Smooth muscle cell of the brain vasculature (primary cell): ENCODE measurements at places on chromosomes 5 and 9.

DNA sequence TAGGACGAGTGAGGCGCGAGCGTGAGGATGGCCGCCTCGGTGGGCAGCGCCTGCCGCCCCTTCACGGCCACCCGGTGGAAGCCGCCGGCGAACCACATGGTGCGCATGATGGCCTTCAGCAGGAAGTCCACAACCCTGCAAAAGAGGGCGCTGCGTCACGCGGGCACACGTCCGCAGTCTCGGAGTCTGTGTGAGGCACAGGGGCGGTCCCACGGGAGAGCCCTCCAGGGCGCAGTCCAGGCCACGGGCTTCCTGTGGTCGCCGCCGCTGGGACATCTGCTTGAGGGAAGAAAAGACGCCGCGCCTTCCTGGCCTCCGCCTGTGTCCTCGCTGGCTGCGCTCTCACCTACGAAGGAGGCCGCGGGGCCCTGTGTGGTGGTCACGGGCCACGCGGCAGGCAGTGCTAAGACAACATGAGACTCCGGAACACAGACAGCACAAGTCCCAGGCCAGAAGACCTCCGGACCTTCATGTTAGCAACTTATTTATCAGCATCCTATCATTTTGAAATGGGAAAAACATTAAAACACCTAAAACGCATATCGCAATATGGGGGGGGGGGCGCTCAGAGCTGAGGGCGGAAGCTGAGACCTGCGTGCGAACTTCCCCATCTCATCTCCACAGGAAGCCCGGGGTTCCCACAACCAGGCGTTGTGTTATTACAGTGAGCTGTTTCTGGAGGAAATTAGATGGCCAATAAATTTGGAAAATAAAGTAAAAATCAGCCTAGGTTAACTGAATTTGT is 28.8 kb downstream of the LPCAT1 start:
- DNase-seq, result no peak

GRCh38 chr9:116271340-116271739 is 117.7 kb downstream of the PAPPA start:
- no peak for DNase-seq

- no peak for DNase-seq
Measured at GRCh38 chr5:144275329-144275728, 104.7 kb downstream of the KCTD16 start.

GRCh38 chr5:134005417-134006061 is 764 bp upstream of the VDAC1 start:
- no peak for DNase-seq

GRCh38 chr5:172716796-172717313 is 54.1 kb downstream of the DUSP1 start:
- peak; percentile 52 for DNase-seq

DNA sequence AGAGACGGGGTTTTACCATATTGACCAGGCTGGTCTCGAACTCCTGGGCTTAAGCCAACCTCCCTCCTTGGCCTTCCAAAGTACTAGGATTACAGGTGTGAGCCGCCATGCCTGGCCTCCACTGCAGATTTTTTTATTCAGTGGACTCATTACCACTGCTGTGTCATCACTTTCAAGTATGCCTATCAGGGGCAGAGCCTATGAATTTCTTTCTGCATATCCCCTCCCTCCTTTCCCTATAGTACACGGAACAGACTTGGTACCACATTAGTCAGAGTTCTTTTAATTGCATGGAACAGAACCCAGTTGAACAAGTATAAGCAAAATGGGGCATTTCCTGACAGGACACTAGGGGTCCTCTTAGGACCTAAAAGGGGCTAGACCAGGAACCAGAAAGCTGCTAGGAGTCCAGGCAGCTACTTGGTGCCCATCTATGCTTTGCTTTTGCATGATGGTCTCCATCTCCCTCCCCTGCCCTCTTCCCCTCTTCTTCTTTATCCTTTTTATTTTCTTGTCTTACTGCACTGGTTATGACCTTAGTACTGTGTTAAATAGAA is 5.8 kb downstream of the BSPRY start:
- DNase-seq, result no peak

DNA sequence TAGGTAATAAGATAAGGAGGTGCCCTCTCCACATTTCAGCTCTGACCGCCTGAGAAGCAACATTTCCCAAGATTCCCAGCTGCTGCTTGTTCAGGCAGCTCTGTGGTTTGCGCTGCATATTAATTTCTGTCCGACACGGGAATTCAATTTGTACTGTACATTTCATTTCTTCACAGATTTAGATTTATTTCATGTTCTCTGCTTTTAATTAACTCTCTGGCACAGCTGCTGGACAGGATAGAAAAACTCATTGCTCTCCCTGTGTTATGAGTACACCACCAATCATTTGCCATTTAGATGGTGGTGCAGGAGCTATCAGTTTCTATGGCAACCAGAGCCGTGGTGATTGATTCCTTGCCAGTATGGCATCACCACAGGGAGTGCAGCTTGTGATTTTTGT is 558.5 kb downstream of the DMRTA1 start:
- no peak for DNase-seq

DNA sequence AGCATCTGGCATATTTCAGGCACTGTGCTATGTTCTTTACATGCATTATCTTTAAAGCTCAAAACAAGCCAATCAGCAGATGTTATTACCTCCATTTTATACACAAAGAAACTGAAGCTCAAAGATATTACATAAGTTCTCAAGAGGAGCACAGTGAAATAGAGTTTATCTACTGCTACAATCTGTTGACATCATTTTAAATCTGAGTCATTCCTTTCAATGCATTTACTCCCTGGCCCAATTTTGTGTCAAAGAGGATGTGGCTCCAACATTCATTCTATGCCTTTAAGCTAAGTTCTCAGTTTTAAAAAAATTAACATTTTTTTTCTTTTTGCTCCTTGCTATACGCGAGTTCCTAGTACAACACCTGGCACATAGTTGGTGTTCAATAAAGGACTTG is 486.3 kb upstream of the ZNF462 start:
- no peak for DNase-seq

- DNase-seq, result no peak
Measured at GRCh38 chr5:150649108-150650020, 8.9 kb downstream of the SYNPO start.

DNA sequence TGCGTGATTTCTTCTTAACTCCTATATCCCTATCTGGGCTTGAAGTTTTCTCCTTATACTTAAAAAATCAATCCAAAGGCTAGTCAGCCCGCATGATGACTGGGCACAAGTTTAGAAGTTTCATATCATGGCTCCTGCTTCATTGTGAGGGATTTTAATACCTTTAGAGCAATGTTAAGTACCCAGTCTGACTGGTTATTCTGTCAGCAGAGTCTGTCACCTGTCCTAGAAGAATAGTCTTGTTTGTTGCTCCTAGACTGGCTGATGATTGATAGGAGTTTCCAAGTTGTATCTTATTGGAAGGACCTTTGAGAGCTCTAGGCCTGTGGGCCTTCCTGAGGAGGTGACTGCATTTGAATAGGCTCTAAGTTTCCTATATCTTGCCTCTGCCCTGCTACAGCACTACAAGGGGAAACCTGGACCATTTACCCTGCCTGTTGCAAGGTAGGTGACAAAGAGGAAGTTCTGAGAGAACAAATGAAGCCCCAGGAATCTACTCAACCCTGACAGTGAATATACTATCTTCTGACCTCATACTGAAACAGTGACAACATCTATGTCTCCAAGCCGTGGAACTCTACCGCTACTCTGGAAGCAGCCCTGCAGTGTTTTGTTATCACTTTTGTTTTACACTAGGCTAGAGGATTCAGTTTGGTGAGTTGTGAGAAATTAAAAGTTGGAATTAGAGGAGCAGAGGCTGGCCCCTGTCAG is 66.5 kb downstream of the F2RL2 start:
- DNase-seq, result no peak

DNA sequence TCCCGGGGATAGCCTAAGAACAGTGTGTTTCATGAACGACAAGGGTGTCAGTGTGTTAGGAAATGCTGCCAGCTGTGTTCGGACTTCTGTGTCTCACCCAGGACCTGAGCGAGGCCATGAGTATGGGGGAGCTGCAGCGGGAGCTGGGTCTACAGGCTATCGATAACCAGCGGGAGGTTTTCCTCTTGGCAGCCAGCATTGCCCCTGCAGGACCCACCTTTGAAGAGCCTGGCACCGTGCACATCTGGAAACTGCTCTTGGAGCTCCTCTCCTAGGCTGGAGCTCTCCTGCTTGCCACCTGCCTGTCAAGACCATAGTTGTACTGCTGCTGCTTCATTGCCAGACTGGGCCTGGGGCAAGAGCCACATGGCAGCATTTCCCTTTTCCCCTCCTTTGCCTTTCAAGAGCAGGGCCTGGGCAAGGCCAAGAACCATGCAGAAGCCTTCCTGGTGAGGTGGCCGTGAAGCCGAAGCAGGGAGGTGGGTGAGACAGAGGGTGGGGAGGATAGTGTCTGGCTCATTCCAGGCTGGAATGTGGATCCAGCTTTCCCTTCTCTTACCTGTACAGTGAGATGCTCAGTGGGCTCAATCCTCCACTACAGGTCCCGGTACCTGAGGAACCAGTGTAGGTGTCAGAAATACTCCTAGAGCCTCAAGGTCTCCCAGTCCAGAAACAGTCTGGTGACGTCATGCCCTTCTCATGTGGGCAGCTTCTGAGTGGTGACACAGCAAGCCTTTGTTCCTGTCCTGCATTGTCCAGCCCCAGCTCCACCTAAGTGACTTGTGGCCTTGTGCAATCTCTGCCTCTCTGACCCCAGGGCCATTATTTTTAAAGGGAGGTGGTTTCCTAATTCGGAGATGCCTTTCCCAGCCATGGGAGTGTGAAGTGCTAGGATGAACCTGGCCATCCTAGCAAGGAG is 6.6 kb downstream of the ARL10 start:
- no peak for DNase-seq

GRCh38 chr9:18297056-18297841 is 176.7 kb upstream of the ADAMTSL1 start:
- DNase-seq, result no peak

- DNase-seq, result no peak
Measured at GRCh38 chr9:14907696-14908095, 2.5 kb downstream of the FREM1 start.

DNA sequence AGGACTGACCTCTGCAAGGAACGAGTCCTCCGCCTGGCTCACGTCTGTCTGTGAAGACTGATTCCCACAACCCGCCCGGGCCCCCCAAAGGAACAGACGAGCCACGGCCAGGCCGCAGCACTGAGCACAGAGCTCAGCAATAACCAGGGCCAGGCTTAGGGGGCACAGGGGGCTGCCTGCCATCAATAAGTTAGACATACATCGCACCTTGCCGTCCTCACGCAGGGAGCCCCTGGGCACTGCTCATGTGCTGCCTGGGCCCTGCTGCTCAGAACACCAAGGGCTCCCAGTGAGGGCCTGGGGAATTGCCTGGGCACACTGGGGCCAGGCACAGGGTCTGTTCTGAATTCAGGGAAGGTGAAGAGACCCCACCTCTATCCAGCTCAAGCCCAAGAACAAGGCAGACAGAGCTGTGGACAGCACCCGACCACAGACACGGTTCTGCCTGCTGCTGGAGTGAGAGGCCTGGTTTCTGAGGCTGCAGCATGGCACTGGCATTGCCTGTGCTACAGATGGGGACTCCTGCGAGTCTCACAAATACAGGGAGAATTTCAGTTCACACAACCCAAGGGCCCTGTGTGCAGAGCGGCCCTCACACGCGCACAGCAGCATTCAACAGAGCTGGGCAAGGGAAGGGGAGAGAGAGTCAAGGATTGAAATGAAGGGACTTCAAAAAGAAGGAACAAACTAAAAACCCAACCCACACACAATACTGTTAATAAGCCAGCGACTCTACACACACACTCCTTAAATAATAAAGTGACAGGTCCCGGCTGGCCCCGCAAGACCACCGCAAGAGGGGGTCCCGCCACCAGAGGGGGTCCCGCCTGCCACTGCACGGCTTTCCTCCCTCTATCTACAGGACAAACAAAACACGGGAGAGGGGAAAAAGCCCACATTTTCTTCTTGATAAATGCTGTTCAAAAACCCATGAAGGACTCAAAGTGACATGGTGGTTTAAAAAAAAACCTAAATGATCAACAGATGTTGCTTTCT is 32.0 kb downstream of the PRRT1B start:
- no peak for DNase-seq

- DNase-seq, result no peak
Measured at GRCh38 chr5:78547183-78547582, 101.4 kb downstream of the LHFPL2 start.

GRCh38 chr9:1328341-1328740 is 278.2 kb downstream of the DMRT2 start:
- DNase-seq, result no peak

- no peak for DNase-seq
Measured at GRCh38 chr5:178535299-178536175, 54.7 kb downstream of the COL23A1 start.

- DNase-seq, result no peak
Measured at GRCh38 chr5:175878544-175879438, 7.4 kb downstream of the CPLX2 start.

- DNase-seq, result no peak
Measured at GRCh38 chr9:36865731-36866635, 168.1 kb downstream of the PAX5 start.

DNA sequence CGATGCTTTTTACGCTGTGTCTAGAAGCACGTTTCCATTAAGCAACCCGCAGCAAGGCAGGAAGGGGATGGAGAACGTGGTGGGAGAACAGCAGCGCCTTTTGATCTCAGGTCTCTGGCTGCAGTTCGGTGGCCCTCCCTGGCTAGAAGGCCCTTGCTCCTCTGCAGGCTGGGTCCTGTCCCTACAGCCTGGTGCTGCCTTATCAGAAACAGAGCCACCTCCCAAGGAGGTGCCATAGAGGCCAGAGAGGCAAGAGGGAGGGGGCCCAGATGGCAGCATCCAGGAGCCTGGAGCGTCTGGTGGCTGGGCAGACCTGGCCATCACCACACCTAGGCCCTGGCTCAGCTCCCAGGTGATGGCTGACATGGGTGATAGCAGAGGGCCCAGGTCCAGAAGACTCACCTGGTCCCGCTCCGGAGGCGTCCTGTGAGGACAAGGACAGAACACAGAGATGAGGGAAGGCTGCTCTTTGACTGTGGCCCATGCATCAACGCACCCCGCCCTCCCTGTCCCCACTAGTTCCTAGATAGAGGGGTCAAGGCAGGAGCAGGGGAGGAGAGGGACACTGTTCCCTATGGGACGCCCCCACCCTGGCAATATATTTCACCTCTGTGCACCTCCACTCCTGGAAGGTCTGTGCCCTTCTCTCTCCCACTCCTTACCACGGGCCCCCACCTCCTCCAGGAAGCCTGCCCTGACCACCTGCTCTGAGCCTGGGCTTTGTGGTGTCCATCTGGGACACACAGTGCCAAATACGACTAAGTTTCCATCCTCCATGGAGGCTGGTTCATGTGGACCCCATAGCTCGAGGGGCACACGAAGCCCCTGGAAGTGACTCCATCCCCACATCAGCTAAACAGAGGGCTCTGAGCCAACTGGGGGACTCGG is 41.6 kb upstream of the SARDH start:
- no peak for DNase-seq

DNA sequence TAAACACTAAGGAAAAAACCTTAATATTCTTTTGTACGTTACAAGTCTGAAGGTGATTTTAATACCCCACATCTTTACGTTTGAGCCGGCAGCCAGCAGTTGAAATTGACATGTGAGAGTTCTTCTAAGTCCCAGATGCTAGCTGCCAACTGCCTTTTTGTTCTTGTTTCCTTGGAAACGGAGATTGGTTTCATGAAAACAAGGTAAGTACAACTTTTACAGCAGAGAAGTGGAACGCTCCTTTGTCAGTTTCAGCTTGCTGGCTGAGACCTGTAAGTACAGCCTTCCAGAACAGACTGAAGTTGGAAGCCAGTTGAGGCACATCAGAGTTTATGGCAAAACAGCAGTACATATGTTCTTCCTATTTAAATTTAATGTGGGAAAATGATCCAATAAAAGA is 1018.4 kb upstream of the ARRDC3 start:
- DNase-seq, result no peak

GRCh38 chr5:126818736-126819135 is 41.8 kb downstream of the LMNB1 start:
- DNase-seq, result no peak
